ENCODE measurements at places on chromosomes 12 and 14.

GRCh38 chr12:133129368-133130037, 571 bp downstream of the ZNF891 start:
- DNase-seq: no peak

DNA sequence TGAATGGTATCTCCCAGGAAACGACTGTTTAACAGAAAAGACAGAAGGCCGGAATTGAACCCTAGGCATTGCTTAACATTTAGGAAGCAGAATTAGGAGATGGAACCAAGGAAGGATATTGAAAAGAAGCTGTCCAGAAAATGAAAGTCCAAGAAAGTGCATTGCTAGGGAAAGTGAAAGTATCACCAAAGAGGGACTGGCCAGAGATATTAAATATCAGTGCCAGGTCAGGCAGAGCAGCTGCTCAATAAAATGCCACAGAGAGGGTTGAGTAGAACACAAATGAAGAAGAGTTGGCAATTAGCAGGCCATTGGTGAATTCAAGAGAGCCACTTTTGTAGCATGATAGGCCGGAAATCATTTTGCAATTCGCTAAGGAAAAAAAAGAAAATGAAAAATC, 101.6 kb downstream of the CFAP54 start:
- DNase-seq: no peak

- no peak for DNase-seq
Observed at GRCh38 chr14:69673578-69674305, 62.3 kb downstream of the SUSD6 start.

GRCh38 chr14:89941830-89942377, 12.6 kb downstream of the EFCAB11 start:
- DNase-seq: no peak

- no peak for DNase-seq
Observed at GRCh38 chr12:89817501-89818226, 109.0 kb upstream of the ATP2B1 start.

DNA sequence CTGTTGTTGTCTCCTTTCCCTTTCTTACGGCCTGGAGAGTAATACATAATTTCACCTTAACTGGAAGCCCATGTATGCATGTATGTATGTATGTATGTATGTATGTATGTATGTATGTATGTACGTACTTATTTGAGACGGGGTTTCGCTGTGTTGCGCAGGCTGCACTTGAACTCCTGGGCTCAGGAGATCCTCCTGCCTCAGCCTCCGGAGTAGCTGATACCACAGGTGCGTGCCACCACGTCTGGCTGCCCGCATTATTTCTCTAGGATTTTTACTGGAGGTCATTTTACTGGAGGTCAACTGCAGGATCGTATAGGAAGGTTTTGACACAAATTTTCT, 644 bp upstream of the OS9 start:
- DNase-seq: no peak

- no peak for DNase-seq
Observed at GRCh38 chr12:122449317-122449716, 26.8 kb upstream of the CLIP1 start.

GRCh38 chr14:82786483-82786880, 1252.8 kb upstream of the SEL1L start:
- no peak for DNase-seq

- no peak for DNase-seq
Observed at GRCh38 chr14:20823859-20824258, 21.2 kb upstream of the RNASE1 start.

DNA sequence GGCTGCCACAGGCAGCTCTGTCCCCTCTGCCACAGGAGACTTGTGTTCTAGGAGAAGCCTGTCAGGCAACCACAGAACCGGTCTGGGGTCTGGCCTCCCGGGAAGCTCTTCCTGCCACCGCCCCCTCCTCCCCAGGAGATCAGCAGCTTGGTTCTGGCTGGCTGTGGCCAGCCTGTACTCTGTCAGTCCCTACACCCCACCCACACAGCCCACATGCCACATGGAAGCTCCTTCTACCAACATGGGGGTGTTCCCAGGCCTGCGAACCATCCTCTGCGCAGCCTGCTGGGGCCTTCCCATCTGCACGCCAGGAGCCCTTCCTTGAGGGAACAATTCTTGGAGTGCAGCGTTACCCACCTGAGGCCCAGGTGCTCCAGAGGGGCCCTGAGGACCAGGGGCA, 16.8 kb downstream of the TMEM106C start:
- no peak for DNase-seq

DNA sequence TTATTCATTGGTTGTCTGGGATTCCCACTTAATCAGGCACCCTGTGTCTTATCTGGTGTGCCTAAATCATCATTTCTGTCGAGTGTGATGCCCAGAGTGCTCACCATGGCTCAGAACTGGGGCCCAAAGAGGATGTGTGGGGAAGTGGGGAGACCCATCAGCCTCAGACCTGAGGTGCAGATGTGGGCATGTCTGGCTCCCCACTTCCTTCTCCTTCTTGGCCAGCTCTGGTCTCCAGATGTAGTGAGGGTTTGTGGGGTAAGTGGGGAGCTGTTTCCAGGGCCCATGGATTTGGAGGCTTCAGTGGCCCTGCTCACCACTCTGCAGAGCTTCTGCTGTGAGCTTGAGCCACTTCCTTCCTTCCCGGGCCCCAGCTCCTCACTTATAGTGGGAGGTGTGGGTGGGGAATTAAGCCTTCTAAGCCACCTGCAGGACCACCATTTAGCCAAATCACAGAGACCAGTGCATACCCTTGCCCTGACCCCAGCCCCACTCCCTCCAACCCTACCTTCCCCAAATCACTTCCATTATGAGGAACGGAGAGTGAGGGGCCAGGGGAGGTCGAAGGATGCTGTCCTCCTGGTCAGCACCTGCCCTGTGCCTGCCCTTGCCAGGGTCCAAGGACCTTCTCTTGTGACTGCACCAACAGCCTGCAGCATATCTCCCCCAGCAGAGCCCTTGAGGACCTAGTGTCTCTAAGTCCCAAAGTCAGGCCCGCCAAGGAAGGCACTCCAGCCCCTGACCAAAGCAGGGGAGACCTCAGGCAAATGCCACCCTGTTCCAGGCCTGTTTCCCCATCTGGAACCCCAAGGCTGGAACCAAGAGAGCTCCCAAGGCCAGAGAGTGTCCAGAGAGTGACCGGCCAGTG, 278.2 kb upstream of the RTL1 start:
- no peak for DNase-seq

- no peak for DNase-seq
Observed at GRCh38 chr14:71193663-71194062, 286.4 kb downstream of the PCNX1 start.

- DNase-seq: no peak
Observed at GRCh38 chr12:2297004-2297403, 244.2 kb downstream of the CACNA1C start.

- no peak for DNase-seq
Observed at GRCh38 chr12:124474709-124475108, 92.7 kb downstream of the NCOR2 start.

DNA sequence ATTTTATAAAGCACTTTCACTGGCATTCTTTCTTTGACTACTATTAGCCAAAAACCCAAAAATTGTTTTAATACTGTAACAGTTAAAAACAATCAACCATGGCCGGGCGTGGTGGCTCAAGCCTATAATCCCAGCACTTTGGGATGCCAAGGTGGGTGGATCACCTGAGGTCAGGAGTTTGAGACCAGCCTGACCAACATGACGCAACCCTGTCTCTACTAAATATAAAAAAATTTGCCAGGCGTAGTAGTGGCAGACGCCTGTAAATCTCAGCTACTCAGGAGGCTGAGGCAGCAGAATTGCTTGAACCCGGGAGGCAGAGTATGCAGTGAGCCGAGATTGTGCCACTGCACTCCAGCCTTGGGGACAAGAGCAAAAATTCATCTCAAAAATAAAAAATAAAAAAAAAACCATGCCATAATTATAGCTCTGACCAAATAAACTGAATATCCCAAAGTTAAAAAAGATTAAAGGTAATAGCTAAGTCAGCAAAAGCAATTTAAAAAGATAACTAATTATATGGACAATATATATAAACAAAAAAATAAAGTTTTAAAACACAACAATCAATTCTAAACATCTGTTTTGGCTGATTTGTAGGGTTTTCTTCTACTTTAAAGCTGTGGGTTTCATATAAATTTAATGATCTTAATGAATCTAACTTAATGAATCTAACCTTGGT, 10.0 kb downstream of the SINHCAF start:
- no peak for DNase-seq

GRCh38 chr14:22549981-22550673, 38.9 kb downstream of the DAD1 start:
- DNase-seq: no peak

- DNase-seq: no peak
Observed at GRCh38 chr12:82176761-82177490, 181.3 kb downstream of the CCDC59 start.

- no peak for DNase-seq
Observed at GRCh38 chr12:25590011-25590721, 37.1 kb upstream of the LMNTD1 start.

GRCh38 chr14:51131516-51131915, 36.6 kb upstream of the TRIM9 start:
- DNase-seq: no peak

DNA sequence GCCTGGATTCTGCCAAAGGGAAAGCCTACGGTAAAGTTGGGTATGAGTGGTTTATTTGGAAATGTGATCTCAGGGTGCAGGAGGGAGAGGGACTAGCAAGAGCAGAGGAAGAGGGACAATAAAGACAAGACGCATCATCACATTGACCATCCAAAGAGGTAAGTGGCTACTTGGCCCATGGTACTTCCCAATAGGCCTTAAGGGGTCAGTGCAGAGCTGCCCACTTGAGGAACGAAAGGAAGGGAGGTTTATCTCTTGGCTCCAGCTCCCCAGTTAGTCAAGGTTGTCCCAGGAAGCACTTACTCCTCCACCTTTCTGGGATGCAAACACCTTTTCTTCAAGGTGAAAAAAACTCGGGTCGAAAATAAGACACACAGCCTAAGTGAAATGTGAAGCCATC, 323.9 kb downstream of the TMEM132D start:
- no peak for DNase-seq

GRCh38 chr14:98131406-98131805, 1140.6 kb downstream of the BCL11B start:
- no peak for DNase-seq

- DNase-seq: no peak
Observed at GRCh38 chr12:597926-598568, 65.2 kb downstream of the NINJ2 start.

DNA sequence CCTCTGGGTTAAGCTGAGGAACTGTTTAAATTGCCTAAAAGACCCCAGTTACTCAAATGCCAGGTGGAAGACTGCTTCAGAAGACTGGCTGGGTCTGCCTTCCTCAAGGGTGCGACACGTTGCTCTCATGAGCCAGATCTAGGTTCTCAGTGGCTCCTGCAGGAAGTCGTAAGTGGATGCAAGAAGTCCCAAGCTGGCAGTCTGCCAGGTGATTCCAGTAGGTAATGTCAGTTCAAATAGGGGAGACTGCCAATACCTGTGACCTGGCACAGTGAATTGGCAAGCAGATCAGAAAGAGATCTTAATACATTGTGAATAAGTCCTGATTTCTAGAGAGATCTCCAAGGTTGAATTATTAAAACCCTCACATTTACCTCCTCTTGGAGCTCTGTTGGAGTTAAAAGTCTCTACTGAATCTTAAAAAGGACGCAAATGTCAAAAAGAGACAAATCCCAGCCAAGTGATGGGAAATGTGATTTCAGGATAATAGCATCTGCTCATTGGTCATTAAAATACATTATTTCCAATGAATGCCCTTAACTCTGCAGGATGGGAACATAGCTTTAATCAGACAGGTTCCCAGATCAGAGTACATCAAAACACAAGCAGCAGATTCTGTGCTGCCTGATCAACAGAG, 98.8 kb upstream of the FRMD6 start:
- no peak for DNase-seq

DNA sequence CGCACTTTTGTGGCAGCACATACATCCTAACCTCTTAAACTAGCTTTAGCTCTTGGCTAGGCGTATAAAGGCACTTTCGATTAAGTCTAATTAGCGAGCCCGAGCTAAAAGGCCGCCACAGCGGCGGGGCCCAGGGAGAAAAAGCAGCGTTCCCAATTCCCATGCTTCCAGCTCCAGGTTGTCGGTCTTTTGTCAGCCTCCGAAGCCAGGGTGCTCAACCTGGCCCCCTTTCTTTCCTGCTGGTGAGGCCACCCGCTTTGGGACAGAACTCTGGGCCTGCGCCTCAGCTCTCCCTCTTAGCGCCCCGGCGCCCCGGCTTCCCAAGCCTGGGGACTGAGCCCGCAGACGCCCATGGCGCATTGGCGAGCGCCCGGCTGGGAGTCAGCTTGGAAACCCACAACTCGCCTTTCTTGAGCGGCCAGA, 33.3 kb upstream of the TBX5 start:
- DNase-seq: no peak

DNA sequence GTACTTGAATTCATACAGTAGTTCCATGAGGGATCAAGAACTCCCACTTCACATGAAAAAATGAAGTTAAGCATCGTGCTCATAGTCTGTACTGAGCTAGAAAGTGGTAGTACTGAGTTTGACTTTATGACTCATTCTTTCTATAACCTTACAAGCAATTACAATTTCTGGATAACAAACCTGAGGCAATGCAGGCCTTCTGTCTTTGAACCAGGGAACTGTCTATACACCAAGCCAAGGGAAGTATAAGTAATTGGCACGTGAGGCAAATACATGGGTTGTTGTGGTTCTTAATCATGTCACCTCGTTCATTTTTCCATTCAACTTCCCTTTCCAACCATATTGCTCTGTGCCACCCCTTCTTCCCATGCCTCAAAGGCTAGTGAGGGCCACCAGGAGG, 16.8 kb downstream of the GNS start:
- DNase-seq: no peak

GRCh38 chr12:26822026-26822425, 11.0 kb downstream of the ITPR2 start:
- DNase-seq: no peak

DNA sequence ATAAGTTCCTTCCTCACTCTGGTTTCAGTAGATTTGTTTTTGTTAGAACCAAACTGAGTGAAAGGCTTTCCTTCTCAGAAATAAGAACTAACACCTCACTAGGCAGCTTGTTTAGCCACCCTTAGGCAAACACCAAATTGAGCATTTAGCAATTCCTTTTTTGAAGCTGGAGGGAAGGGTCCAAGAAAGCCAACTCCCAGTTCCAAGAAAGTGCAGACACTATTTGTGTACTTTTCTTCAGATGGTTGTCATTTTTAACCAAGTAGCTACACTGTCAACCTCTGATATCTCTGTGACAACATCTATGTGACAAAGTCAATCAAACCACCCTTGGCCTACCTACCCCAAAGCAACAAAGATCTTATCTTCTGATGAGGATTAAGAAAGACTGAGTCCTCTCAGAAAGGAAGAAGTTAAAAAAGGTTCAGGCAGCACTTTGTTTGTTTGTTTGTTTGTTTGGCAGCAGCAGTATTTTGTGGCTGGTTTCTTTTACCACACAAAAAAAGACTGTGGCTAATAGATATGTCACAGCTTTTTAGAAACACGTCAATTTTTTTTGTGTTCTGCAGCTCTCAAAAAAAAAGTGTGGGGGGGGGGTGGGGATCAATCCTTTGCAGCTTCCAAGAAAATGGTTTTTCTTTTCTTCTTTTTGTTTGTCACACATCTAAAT, 203.8 kb downstream of the CRADD start:
- DNase-seq: no peak
